ENCODE measurements at places on chromosomes 1 and 21.

DNA sequence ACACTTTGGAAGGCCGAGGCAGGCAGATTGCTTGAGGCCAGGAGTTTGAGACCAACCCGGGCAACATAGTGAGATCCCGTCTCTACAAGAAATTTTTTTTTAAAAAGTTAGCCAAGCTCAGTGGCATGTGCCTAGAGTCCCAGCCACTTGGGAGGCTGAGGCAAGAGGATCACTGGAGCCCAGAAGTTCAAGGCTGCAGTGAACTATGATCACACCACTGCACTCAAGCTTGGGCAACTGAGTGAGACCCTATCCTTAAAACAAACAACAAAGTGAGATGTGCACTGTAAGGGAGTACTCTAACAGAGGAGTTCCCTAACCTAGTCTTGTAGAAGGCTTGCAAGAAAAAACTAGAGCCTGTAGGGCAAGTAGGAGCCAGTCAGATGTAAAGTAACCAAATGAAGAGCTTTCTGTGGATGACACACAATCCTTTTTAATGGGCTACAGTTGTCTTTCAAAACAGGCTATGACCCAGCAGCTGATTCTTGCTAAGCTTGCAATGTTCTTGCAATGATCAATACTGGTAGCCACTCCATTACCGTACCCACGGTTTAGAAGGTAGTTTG is 38.0 kb upstream of the SRP9 start:
- H3K4me3 ChIP-seq = no peak overlapping the region
- H3K36me3 ChIP-seq = no peaks in the 10 kb centered on the region
- H3K27ac ChIP-seq = no peak overlapping the region

- peak overlapping the region; percentile 98 for H3K4me3 ChIP-seq
- peaks cover 9% of the 10 kb centered on the region for H3K36me3 ChIP-seq
- DNase-seq = no peak
- peaks cover 7% of the 10 kb centered on the region for H3K27me3 ChIP-seq
- peaks cover 72% of the 10 kb centered on the region for H3K4me1 ChIP-seq
Measured at GRCh38 chr1:206685334-206685768, 646 bp downstream of the MAPKAPK2 start.

DNA sequence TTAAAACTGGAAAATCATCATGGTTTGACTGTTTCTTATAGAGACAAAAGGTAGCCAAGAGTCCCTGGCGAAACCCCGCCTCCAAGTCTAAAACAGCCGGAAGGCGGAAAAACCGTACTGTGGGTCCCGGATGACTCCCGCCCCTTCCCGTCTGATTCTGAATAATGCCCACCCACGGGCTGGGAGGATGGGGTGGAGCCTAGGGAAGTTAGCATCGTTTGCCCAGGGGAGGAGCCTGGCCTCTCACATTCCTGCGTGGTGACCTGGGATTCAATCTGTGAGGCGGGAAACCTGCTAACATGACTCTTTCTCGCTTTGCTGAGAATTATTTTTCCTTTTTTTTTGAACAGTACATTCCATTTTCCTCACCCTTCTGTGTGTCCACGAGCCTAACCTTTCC is 124.9 kb downstream of the KCNK1 start:
- H3K27me3 ChIP-seq = no peaks in the 10 kb centered on the region
- H3K27ac ChIP-seq = no peak overlapping the region
- H3K4me1 ChIP-seq = no peaks in the 10 kb centered on the region
- DNase-seq = no peak
- no peaks in the 10 kb centered on the region for H3K36me3 ChIP-seq
- no peak overlapping the region for H3K4me3 ChIP-seq

- H3K27ac ChIP-seq = no peak overlapping the region
- H3K27me3 ChIP-seq = no peaks in the 10 kb centered on the region
- DNase-seq = no peak
- no peak overlapping the region for H3K4me3 ChIP-seq
- H3K36me3 ChIP-seq = no peaks in the 10 kb centered on the region
Measured at GRCh38 chr1:231844986-231845502, 218.5 kb downstream of the DISC1 start.

GRCh38 chr1:212161231-212161781 is 123.9 kb upstream of the PPP2R5A start:
- peaks cover 42% of the 10 kb centered on the region for H3K4me1 ChIP-seq
- no peak for DNase-seq
- peaks cover 4% of the 10 kb centered on the region for H3K36me3 ChIP-seq
- no peaks in the 10 kb centered on the region for H3K27me3 ChIP-seq

GRCh38 chr1:222940095-222940494 is 125.3 kb downstream of the DISP1 start:
- no peaks in the 10 kb centered on the region for H3K36me3 ChIP-seq
- H3K4me1 ChIP-seq = no peaks in the 10 kb centered on the region
- no peaks in the 10 kb centered on the region for H3K27me3 ChIP-seq
- no peak for DNase-seq

DNA sequence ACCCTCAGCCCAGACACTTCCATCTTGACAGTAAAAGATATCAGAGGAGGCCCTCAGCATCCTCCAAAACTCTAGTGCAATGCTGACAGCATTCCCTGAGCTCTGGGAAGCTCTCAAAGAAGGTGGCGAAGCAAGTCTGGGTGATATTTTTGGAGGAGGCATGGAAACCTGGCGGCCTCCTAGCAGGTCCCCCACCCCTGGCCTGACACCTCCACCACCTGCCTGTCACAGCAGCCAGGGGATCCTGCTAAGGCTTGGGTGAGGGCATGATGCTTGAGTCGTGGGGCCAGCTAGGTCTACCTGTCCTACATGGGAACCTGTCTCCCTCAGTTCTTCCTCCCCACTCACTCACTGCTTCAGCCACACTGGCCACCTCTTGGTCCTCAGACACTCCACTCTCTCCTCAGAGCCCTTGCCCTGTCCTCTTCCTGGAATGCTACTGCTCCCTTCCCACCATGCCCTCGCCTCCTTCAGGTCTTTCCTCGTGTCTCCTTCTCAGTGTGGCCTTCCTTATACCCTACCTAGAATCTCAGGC is 8.5 kb downstream of the DHRS3 start:
- peaks cover 67% of the 10 kb centered on the region for H3K36me3 ChIP-seq
- H3K4me1 ChIP-seq = peaks cover 59% of the 10 kb centered on the region
- H3K27me3 ChIP-seq = no peaks in the 10 kb centered on the region
- H3K27ac ChIP-seq = peak overlapping the region; percentile 52
- DNase-seq = no peak

GRCh38 chr21:42080788-42081083 is 9.6 kb downstream of the UMODL1 start:
- DNase-seq = no peak
- H3K27ac ChIP-seq = no peak overlapping the region
- no peak overlapping the region for H3K4me3 ChIP-seq
- no peaks in the 10 kb centered on the region for H3K27me3 ChIP-seq

DNA sequence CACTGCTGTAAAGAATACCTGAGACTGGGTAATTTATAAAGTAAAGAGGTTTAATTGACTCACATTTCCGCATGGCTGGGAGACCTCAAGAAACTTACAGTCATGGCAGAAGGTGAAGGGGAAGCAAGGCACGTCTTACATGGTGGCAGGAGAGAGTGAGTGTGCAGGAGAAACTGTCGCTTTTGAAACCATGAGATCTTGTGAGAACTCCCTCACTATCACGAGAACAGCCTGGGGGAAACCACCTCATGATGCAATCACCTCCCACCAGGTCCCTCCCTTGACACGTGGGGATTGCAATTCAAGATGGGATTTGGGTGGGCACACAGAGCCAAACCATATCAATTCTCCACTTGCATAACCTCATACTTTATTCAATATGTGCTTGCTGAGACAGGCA is 76.6 kb downstream of the GIPC2 start:
- no peaks in the 10 kb centered on the region for H3K27me3 ChIP-seq
- H3K4me3 ChIP-seq = no peak overlapping the region
- H3K4me1 ChIP-seq = no peaks in the 10 kb centered on the region

DNA sequence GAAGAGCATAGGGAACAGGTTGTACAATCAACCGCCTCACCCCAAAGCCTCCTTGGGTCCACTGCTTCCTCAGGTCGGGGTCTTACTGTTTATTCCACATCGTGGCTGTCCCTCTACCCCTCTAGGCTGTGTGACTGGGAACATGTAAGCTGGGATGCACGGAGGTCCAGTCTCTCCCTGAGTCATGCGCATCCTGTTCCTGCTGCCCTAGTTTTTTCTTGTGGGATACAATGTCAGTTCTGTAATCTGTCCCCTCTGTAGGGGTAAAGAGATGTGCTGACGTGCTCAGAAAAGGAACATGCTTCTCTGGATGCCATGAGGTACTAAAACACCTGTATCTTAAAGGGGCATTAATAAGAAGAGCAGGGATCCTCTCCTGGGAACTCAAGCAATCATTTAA is 66.2 kb downstream of the SLC45A1 start:
- peaks cover 44% of the 10 kb centered on the region for H3K4me1 ChIP-seq
- H3K27me3 ChIP-seq = no peaks in the 10 kb centered on the region
- peak overlapping the region; percentile 21 for H3K4me3 ChIP-seq
- DNase-seq = no peak
- peaks cover 20% of the 10 kb centered on the region for H3K36me3 ChIP-seq

DNA sequence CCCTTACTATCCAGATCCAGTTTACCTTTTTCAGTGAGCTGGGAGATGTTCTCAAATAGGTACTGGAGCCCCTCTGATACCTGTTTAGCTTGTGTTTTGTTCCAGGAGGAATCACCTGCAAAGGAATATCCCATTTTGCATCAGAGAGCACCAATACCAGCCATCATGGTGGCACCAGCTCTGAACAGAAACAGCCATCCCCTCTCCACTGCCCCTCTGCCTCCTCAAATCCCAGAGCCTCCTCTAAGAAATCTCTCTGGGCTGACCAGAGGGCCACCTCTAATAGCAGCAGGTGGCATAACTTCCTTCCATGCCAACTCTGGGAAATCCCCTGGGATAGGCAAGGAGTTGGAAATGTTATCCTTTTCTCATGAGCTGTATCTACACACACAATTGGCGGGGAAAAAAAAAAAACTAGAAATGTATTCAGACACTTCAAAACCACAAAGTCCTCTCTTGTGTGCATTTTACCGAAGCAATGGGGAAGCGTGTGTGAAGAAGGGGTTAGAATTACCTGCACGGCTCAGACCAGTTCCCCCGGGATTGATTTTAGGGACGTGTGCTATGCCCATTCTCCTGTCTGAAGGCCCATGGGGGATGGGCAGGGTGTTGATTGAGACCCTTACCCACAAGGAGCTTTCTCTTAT is 2.4 kb downstream of the PGLYRP4 start:
- peaks cover 39% of the 10 kb centered on the region for H3K4me1 ChIP-seq
- no peaks in the 10 kb centered on the region for H3K36me3 ChIP-seq
- peak overlapping the region; percentile 53 for H3K4me3 ChIP-seq
- no peak for DNase-seq
- peaks cover 29% of the 10 kb centered on the region for H3K27me3 ChIP-seq

Data from activated T-helper 1 cell treated with anti-CD3 and anti-CD28 coated beads, Interleukin-12 subunit alpha, Interleukin-12 subunit beta, Interleukin-2, Interleukin-4 antibody, amounts not matched to agents 30 ng/mL and 10 ng/mL and 1 ng/mL, durations not matched to agents 14 hours and 24 hours and 36 hours (primary cell).